ENCODE measurements at places on chromosomes 1 and 21.

DNA sequence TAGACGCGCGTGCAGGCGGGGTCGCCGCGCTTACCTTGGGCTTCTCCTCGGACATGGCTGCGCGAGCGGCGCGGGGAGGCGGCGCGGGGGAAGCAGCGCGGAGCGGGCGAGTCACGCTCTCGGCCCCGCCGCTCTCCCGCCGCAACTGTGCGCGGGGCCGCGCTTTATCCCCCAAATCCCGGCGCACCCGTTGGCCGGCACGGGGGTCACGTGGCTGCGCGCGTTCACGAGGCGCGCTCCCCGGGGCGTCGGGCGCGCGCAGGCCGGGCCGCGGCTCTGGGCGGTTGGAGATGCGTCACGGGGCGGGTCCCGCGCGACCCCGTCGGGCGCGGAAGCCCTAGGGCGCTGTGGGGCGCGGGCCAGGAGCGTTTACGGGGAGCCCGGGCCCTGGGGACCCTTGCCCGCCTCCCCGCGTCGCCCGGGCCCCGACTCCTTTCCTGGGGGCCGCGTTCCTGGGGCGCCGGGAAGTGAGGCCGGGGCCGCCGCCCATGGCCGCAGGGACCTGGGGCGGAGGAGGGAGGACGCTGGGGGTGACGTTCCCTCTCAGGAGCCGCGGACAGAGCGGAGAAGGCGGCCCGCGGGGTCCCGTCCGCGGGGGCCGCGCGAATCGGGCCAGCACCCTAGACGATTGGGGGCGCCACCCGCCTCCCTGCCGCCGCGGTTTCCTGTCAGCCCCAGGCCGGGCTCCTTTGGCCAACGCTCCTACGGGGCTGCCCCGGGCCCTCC lies at the start of gene SUMO3:
Gene SUMO3, minus strand, starts transcription at position 149 of the 726 bp plus-strand sequence. Its CDS starts 94 bp downstream, at position 55.
- peak; percentile 88 for DNase-seq

DNA sequence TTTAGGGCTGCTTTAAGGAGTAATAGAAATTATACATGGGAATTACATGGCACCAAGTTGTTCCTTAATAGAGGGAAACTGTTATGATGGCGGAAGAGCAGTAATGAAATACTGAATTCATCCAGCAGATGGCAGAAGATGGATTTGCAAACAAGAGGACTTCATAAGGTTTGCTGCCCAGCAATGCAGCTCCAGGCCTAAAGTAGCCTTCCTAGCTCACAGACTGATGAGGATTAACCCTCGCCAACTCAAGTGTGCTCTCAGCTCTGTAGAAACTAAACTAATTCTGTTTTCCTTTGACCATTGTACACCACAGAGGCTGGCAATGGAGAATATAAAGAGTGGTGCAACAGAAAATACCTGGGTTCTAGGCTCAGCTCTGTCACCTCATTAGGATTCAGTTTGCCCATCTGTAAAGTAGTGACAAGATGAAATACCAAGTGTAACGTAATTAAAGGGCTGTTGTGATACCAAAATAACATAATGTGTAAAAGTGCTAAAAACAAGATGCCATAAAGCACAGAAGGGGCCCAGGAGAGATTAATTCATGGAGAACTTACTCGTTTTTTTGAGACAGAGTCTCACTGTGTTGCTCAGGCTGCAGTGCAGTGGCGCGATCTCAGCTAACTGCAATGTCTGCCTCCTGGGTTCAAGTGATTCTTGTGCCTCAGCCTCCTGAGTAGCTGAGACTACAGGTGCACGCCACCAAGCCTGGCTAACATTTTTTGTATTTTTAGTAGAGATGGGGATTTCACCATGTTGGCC lies 102.4 kb upstream of the SERBP1 start:
- no peak for DNase-seq

DNA sequence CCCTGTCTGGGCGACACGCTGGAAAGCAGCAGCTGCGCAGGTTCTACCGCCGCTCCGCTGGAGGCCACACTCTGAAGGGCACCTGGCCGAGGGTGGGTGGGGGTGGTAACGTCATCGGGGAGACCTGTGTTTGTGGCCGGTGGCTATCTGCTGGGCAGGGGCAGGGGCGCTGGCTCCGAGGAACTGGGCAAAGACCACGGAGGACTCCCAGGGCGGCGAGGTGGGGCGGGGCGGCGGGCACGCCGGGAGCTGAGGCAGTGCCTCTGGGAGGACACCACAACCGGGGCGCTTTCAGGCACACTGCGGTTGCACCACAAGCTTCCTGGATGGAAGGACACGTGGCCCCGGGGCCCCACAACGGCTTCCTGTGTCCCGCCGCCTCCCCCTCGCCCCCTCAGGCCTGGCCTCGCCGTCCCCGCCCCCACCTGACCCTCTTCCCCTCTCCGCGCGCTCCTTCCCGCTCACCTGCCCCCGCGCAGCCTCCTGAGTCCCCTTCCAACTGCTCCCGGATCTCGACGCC lies 3.3 kb upstream of the DENND2D start:
- no peak for DNase-seq

DNA sequence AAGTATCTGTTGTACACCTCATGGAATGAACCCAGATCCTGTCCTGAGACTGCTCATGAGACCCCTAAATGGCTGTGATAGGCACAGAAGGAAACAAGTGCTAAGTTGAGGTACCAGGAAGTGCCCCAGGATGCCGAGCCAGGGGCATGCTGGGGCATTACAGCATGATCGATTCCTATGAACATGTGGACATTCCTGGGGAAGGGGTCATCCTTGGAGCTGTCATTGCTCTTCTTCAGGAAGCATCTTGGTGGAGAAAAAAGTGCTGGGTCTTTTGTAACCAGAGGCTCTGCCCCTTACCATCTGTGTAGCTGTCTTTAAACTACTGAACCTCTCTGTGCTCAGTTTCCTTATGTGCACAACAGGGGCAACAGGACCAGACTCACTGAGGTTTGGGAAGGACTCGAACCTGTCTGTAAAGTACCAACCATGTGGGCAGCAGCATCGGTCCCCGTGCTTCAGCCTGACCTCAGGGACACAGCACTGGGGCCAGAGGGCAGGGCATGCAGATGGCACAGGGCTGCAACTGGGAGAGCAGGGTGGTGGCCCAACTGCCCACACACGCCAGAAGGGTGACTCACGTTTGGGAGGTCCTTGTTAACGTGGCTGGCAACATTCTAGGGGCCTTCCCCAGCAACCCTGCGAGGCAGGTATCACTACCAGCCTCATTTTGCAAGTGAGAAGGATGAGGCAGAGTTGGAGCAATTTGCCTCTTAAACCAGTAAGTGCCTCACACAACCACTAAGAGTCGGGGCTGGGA lies 142.3 kb upstream of the EDN2 start:
- peak; percentile 41 for DNase-seq

DNA sequence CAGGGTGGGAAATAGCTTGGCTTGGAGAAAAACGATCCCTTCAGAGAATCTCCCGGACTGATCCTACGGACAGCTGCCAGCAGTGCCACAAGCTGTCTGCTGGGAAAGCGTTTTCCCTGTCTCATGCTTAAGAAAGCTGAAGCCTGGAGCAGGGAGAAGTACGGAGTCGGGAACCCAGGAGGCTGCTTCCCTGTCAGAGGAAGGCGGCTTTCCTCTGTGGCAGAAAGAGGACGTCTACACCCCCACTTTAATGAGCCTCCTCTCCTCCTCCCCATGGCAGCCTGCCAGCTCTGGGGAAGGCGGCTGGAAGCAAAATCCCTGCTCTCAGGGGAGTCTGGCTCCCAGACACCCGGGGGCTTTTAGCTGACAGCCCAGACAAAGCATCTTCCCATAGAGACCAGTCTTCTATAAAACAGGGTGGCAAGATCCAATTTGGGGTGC lies 7.3 kb downstream of the KIF21B start:
- DNase-seq, result no peak

DNA sequence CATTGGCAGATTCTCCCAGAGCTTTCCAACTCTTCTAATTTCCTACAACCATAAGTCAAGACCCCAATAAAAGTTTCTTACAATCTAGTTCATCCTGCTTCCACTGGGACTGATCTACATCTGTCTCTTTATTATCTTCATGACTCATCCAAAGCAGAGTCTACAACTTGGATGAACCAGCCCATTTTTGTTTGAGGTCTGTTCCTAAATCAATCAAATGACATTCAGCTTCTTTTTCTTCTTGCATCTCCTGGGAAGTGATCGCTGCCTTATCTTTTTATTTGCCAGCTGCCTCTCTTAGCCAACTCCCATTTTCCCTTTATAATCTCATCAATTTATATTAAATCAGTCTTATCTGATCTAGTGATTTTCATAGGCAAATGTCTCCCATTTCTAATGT lies 105.6 kb downstream of the ERG start:
- no peak for DNase-seq

DNA sequence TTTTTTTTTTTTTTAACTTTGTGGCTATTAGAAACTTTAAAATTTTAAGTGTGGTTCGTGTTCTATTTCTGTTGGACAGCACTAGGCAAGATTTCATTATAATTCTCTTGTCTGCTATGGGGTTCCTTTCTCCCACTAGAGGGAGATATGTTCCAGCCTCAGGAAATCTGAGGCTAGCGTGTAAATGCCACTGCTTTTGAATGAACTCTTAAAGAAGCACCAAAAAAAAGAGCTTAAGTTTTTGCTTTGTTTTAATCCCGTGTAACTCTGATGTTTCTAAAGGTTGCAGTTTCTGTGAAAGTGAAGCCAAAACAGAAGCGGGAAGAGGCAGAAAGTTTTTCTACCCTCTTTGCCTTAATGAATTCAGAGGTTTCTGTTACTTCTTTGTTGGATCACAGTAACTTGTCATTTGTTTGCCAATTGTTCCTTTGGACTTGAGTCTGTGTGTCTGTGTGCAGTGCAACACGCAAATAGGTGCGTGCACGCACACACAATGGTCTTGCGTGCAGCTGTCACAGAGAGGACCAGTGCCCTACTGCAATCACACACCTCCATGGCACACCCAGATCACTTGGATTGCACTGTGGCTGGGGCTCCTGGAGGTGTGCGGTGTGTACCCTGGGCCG lies 32.3 kb downstream of the HHAT start:
- no peak for DNase-seq

DNA sequence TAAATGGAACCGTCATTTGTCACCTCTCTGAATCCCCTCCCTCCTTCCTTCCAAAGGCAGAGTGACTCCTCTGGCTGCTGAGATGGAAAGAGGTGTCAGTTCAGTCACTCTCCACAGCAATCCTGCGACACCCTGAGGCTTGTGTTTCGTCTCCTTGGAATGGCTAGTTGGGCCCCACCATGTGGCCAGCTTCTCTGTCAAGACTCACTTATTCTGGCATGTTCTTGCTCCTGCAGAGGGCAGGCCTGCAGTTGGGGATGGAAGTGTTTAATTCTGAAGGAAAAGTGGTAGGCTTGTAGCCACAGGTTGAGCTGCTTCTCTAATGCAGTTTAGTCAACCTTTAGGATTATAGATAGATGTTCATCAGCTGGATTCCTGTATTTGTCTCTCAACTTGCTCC lies 149.6 kb downstream of the LMO4 start:
- peak; percentile 51 for DNase-seq

DNA sequence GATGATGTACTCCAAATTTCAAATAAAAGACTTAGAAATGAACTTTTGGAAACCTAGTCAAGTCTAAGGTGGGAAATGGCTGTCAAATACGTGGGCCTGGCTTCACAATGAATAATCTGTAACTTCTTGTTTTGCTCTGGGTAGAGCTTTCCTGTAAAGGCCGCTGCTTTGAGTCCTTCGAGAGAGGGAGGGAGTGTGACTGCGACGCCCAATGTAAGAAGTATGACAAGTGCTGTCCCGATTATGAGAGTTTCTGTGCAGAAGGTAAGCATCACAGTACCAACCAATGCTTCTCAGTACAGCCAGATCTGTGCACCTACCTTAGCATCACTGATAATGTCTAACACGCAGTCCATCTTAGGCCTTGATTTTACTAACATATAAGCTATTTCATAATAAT lies 73.6 kb downstream of the TPR start:
- DNase-seq, result no peak

GRCh38 chr1:168918860-168919741 lies 187.4 kb upstream of the ATP1B1 start:
- no peak for DNase-seq

- DNase-seq, result peak; percentile 43
Observed at GRCh38 chr1:108200687-108201051, 526 bp upstream of the SLC25A24 start.

DNA sequence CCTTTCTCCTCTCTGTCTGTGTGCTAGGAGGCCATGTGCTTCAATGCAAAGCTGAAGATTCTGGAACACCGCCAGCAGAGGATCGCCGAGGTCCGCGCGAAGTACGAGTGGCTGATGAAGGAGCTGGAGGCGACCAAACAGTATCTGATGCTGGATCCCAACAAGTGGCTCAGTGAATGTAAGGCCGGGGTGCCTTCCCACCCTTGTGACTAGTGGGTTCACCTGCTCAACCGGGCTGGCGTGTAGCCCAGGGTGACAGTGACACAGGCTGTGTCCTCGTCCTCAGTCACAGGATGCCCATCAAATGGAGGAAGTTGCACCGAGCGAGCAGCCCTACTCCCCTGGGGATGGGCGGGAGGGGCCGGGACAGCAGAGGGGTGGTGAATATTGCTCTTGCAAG lies 544.1 kb downstream of the KIF26B start:
- no peak for DNase-seq

GRCh38 chr1:40886318-40887011 lies 24.3 kb upstream of the CITED4 start:
- no peak for DNase-seq

DNA sequence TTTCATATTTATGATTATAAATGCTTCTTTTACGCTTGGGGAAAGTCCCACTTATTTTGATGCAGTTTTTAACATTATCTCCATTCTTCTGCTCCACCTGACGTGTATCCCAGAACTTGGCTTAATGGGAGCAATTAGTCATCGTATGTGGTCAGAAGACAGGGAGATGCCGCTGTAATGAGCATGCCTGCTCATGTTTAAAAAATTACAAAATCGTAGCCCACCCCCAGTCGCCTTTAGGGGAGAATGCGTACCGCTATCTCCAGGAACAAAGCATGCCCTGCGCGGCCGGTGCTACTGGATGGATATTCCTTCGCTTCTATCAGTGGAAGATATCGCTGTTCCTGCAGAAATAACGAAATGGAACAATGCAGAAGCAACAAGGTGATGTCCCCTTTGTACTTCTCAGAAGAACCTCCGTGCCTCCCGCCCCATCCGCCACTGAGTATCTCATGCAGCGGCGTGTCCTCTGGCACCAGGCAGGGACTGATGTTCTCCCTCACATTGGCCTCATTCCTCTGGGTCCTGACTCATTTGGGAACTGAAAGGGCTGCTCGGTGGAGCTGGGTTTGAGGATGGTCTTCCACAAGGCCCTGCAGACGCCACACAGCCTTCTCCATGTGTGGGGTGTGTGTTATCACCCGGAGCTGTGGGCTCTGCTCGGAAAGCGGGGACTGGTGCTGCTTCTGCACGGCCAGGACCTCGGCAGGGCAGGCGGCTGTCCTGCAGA lies 116.3 kb upstream of the COL6A1 start:
- no peak for DNase-seq

- no peak for DNase-seq
Observed at GRCh38 chr21:28513428-28513827, 479.2 kb downstream of the LTN1 start.
